ENCODE measurements at places on chromosomes 13 and 19.

DNA sequence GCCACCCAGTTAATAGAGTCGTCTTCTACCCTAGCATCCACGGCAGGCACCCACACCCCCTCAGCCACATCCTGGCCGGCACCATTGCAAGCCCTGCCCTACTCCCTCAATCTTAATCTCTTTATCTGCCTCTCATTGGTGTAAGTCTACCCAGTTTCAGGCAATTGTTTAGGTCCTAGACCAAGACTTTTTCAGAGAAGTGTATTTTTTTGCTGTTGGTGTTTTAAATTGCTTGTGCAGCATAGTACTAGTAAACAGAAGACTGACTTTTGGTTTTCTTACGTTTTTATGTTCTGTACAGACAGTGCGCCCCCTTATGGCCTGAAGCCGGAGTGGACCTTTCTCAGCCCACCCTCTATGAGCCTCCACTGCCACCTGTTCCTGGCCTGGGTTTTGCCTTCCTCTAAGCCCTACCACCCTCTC lies 2.3 kb upstream of the LCP1 start:
- DNase-seq, result peak; percentile 65

- no peak for DNase-seq
Measured at GRCh38 chr13:44307844-44308243, 65.8 kb upstream of the SERP2 start.

GRCh38 chr19:2977746-2978138 lies 378 bp downstream of the TLE6 start:
- no peak for DNase-seq

- no peak for DNase-seq
Measured at GRCh38 chr13:73411067-73411809, 352.4 kb downstream of the KLF5 start.

- DNase-seq, result peak; percentile 79
Measured at GRCh38 chr19:45439569-45440258, 16.0 kb upstream of the ERCC1 start.

DNA sequence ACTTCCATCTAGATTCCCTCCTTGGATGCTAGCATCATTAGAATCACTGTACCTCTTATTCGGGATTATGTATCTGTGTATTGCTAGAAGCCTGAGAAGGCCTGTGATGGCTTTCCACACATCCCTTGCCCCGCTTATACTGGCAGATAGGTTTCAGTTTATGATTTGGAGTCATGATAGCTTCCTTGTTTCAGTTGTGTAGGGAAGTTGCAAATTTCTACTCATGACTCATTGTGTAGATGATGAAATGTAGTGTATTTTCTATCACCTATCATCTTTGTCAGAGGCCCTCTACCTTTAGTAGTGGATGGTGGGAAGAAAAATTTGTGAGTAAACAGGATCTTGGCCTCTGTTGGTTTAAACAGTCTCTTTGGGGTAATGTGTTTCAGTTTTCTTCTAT lies 165.2 kb downstream of the GGACT start:
- DNase-seq, result no peak

DNA sequence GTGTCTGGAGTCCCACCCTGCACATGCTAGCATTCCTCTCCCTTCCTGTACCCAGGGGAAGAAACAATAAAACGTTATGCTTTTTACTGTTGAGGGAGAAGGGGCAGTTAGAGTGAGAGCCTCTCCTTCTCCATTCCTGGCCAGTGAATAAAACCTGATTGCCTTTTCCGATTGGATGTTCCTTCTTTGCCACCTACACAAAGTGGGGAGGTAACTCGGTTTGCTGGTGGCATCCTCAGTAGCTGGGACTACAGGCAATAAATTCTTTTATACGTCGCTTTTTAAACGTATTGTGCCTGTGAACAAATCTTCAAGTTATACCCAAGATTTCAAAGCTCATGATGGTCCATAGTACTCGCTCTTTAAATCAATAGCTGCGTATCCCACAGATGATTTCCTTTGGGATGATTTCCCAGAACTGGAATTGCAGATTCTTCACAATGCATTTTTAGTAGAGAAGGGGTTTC lies 660 bp upstream of the MVB12A start:
- no peak for DNase-seq

DNA sequence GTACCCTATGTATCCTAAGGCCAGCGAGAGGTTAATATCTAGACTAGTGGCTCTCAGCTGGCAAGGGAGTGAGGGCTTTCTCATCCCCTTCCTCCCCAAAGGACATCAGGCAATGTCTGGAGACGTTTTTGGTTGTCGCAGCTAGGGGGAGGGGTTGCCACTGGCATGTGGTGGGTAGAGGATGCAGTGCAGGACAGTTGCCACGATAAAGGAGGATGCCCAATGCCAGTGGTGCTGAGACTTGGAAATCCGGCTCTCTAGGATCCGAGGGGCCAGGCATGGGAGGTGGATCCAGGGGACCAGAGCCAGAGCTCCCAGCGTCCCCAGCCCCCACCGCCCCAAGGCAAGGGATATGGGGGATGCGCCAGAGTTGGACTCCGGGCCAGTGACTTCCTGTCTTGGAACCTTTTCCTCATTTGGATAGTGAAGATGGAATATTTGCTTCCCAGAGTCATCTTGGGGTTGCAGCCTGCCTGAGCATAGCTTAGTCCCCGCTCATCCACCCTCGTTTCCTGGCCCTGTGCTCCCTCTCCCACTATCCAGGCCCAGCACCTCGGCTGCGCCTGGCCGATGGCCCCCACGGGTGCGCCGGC lies 4.9 kb downstream of the SSC5D start:
- no peak for DNase-seq

DNA sequence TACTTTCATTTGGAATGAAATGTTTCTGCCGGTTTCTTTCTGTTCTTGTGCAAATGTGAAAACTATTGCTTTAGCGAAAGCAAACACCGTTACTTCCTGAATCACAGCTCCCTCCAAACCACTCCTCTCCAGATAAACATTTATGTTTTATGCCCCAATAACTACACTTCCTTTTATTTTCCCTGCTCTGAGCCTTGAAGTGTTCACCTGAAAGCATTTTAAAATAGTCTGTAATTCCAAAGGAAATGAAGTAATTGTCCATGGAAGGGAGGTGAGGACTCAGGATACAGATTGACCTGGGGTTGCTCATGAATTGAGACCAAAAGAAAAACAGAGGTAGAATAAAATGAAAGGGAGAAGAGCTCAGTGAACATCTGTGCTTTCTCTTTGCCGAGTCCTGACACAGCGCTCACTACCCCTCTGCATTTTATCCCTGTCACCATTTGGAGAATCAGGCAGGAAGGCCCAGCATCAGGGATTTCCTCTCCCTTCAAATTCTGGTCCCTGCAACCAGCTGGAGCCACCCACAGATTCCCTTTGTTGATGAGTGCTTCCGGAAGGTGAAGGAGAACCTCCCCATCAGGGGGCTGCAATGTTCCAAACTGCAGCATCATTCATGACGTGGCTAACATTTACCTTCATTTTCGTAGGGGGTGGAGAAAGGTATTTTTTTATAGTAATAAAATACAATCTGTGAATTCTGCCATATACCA lies 171.9 kb downstream of the ITGBL1 start:
- no peak for DNase-seq

- DNase-seq, result no peak
Measured at GRCh38 chr19:40392894-40393517, 3.0 kb upstream of the HIPK4 start.

DNA sequence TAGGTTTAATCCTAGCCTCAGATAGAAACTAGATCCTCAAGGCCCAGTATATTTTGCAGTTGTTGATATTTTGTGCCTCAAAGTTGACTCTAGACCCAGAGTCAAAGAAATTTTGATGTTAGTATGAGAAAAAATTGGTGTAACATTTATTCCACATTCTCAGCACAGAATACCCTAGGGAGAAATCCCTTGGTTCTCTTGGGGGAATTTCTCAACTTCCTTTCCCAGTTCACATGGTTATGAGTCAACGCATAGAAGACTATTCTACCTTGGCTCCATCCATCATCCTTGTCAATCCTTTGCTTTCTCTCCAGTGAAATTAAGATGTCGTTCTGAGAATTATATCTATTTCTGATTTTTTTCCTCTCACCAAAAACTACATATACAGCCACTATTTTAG lies 145.3 kb downstream of the POSTN start:
- DNase-seq, result no peak

GRCh38 chr13:99661791-99662190 lies 160.5 kb downstream of the TM9SF2 start:
- no peak for DNase-seq

DNA sequence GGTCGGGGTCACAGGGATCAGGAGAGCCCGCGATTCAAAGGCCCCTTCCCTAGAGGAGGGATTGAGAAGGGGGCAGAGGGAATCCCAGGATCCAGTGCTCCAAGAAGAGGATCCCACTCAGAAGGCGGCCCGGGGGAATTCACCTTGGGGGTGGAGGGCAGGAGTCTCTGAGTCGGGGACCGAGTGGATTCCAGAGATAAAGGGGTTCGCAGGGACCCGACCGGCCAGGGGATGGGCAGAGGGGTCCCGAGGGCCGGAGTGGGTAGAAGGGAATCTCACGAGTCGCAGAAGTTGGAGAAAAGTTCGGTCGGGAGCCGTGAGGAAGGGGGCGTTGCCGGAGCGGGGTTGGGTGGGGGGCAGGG lies 261 bp downstream of the PRKD2 start:
- no peak for DNase-seq

- DNase-seq, result no peak
Measured at GRCh38 chr13:83211301-83211700, 671.0 kb downstream of the SLITRK1 start.

DNA sequence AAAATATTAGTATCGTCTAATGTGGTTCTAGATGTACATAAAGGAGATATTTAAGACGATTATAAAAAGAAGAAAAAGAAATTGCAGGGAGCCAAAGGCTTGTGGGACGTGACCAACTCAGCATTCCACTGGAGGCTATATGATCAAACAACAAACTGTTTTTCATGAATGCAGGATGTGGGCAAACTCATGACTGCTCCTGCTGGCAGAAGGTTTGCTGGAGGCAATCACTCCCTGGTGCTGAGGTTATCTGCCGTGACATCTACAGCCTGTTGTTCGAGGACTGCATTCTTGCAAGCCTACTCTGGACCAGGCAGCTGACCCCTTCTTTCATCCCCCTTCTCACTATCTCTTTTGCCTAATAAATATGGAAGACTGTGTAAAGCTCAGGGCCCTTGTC lies 518.1 kb downstream of the UQCRFS1 start:
- DNase-seq, result no peak

- no peak for DNase-seq
Measured at GRCh38 chr19:30276011-30276882, 95.9 kb upstream of the ZNF536 start.

Data from effector CD4-positive, alpha-beta T cell (primary cell).